Activated naive CD4-positive, alpha-beta T cell (primary cell): ENCODE measurements at places on chromosomes 7 and 10.
A peak's percentile ranks its signal among the peaks of the same experiment; 100 is the strongest.

GRCh38 chr7:100588438-100588837, 2.3 kb downstream of the FBXO24 start:
- DNase-seq = no peak

- DNase-seq = no peak
Observed at GRCh38 chr7:37287131-37287855, 161.4 kb downstream of the ELMO1 start.

DNA sequence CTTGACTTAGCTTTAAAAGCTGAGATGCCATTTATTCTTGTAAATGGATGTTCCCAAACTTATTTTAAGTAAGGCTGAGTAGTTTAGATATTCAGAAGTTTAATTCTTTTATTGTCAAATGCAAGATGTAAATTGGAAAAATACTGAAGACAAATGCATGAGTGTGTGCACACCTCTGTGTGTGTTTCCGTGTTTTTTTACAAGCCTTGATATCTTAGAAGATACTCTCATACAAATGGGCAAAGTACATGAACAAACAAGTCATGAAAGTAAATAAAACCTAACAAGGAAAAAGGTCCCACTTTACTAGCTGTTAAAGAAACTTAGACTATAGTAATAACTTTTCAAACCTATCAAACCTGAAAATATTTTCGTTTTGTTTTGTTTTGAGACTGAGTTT, 29.0 kb downstream of the ACSL5 start:
- no peak for DNase-seq

DNA sequence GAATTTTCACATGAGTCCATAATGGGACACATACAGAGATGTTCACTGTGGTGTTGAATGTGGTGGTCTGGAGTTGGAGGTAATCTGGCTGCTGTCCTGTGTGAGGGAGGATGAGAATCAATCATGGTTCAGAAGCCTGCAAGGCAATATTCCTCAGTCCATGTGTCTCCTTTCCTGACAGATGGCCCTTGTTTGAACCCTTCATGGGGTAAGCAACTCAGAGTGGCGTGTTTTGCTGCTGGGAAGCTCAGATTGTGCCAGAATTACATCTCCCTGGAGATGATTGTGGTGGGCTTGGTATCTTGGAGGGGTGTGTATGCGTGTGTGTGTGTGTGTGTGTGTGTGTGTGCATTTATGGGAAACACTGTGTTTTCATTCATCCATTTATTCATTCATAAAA, 44.5 kb upstream of the COMTD1 start:
- DNase-seq = no peak

DNA sequence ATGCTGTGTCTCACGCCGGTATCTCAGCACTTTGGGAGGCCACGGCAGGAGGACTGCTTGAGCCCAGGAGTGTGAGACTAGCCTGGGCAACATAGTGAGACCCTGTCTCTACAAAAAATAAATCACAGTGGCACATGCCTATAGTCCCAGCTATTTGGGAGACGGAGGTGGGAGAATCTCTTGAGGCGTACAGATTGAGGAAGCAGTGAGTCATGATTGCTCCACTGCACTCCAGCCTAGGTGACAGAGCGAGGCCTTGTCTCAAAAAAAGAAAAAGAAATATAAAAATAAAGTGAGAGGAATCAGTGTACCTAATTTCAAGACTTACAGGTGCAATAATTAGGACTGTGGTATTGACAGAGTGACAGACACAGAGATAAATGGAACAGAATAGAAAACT, 23.9 kb downstream of the SLC25A40 start:
- DNase-seq = no peak

DNA sequence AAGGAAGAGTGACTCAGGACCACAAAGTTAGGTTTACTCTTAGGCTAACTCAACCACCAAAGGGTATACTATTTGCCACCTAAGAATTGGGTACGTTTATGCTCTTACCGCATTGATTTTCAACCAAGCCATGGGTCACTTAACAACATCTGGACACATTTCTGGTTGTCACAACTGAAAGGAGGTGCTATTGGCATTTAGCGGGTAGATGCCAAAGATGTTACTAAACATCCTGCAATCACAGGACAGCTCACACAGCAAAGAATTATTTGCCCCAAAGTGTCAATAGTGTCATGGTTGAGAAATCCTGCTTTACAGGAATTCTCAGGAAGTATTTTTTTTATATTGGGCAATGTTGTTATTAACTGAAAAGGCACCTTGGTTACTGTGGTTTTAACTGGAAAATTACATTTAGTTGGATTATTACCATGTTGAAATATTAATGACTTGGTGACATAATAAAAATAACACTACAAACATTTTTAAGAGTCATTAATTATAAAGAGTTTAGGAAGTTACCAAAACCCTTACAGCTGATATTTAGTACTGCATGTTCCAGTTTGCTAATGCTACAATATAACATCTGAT, 185.0 kb upstream of the TMEM196 start:
- DNase-seq = no peak

DNA sequence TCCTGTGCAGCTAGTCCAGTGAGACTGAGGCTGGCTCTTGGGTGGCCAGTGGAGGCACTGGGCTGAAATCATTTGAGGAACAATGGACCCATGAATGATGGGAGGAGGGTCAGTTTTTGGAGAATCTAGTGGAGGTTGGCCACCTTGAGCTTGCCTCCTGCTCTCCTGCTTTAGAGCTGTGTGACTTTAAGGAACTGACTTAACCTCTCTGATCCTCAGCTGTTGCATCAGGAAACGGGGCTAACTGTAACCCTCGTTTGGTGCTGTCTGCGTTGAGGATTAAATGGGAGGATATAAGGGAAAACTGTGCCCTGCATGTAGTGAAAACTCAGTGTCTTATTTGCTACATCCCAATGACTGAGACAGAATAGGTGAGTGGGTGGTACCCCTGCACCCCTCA, 115.4 kb upstream of the PPIF start:
- no peak for DNase-seq

GRCh38 chr7:137835486-137836112, 11.2 kb downstream of the DGKI start:
- DNase-seq = no peak

- peak; percentile 2 for DNase-seq
Observed at GRCh38 chr10:62811159-62811875, 4.8 kb downstream of the EGR2 start.

- no peak for DNase-seq
Observed at GRCh38 chr7:37193087-37193774, 255.4 kb downstream of the ELMO1 start.

- no peak for DNase-seq
Observed at GRCh38 chr10:73554721-73555120, 36.4 kb downstream of the USP54 start.

- no peak for DNase-seq
Observed at GRCh38 chr10:92142512-92142911, 148.4 kb downstream of the CPEB3 start.

DNA sequence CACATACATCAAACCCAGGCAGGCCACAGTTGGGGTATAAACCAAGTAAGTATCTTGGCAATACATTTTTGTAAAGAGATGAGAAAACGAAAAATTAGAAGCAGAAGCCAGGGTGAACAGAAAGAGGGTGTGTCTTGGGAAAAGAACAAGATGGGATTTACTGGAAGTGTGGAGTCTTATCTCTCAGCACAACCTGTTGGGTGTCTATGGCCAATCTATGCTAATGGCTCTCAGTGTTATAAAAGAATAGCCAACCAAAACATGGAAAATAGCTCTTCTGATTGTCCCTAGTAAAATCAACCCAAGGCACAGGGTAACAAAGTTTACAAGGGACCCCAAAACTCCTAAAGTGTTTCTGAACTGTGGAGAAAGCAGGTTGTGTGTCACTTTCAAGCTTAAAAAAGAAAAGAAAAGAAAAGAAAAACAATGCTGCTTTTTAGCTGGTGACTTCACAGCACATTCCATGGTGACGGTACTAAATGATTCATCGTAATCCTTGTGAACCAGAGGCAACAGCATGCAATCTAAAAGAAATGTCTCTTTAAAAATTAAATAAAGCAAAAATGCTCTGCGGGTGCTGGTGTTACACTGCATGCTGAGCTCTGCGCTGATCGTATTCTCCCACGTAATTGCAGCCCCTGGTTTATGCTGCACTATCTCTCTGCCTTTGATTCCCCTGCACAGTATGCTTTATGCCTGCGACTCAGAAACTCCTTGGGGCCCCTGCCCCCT, 100.8 kb downstream of the C10orf90 start:
- no peak for DNase-seq

DNA sequence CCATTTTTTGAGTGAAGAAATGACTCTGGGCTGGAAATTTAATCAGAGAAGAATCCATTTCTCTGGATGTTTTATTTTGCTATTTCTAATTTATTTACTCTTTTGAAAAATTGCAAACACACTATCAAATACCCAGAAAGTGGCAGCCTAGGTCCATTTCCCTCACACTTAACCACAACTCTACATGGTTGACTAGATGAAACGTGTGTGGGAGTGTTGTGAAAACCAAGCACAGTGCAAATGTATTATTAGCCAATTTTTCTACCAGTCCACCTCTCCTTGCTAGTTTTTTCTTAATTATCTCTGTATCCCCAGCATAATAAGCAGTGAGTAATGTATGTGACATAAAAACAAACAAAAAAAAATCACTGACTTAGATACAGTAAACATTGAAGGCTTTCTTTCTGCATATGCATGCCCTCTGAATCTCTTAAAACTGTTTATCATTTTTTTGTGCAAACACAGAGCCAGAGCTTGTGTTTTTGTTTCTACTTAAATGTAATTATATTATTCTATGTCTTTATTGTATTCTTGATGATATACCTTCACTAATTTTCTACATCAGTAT, 30.9 kb downstream of the SCIN start:
- DNase-seq = no peak

DNA sequence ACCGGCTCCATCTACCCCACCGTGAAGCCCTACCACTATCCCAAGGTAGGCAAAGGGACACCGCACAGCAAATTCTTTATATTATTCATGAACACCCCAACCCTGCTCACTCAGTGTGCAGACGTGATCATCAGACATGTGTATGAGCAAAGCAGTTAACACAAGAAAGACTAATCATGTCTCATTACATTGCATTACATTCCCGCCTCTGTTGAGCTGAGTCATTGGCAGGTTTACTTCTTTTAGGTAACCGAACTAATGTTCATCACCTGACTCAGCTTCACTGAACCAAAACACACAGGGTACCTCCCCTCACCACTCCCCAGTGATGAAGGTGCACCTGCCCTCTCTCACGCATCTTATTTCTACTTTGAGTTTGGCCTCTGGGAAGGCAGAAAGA, 233.4 kb downstream of the PAXIP1 start:
- no peak for DNase-seq

- DNase-seq = no peak
Observed at GRCh38 chr10:119272736-119273135, 65.4 kb downstream of the GRK5 start.

DNA sequence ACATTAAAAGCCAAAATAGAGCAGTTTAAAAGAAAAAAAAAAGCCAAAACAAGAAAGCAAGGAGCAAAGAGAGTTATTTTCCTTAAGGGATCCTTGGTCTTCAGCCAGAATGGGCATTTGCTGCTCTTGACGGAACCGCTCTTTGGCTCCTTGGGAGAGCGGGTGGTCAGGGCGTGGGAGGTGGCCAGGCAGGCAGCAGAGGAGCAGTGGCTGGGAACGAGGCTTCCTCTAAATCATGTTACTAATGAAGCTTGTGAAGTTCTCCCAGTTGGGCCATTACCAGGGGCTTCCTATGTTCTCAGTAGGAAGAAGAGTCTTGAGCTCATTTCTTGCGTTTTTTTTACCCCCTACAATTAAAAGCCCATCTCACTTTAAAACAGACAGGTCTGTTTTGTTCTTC, 116.6 kb downstream of the DOCK1 start:
- DNase-seq = no peak

DNA sequence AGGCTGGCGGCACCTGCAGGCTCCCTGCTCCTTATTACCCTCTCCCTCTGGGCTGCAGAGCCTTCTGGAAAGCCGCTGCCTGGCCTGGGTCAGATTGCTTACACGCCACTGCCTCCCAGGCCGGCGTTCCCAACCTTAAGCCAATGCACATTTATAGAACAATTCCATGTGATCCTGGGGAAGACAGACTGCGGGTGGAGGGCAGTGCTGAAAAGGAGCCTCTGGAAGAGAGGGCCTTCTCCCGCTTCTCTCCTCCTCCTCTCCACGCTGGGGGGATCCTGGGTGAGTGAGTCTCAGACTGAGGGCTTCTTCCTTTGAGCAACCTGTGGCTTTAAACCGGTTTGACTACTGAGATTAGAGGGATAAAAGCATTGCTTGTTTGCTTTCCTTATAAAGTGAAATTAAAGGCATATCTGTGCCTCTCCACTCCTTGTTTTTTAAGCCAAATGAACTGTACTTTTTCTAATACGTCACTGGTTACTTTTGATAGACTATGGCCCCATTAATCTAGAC, 5.5 kb downstream of the TACC2 start:
- no peak for DNase-seq
